ENCODE measurements at places on chromosomes 4 and X.
A peak's percentile ranks its signal among the peaks of the same experiment; 100 is the strongest.

GRCh38 chr4:74537459-74537858, 92.5 kb downstream of the AREG start:
- DNase-seq = no peak

- DNase-seq = no peak
Measured at GRCh38 chrX:133674726-133675470, 259.6 kb upstream of the GPC4 start.

DNA sequence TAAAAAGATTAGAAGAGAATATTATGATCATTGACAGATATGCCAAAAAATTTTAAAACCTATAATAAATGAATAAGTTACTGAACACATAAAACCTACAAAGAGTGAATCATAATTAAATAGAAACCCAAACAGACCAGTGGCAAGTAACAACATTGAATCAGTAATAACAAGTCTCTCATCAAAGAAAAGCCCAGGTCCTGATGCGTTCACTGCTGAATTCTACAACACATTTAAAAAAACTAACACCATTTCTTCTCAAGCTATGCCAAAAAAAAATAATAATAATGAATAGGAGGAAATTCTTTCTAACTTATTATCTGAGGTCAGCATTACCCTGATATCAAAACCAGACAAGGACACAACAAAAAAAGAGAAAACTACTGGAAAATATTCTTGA, 30.6 kb downstream of the ACTRT1 start:
- no peak for DNase-seq

- DNase-seq = no peak
Measured at GRCh38 chrX:22196149-22196548, 76.6 kb upstream of the CBLL2 start.

DNA sequence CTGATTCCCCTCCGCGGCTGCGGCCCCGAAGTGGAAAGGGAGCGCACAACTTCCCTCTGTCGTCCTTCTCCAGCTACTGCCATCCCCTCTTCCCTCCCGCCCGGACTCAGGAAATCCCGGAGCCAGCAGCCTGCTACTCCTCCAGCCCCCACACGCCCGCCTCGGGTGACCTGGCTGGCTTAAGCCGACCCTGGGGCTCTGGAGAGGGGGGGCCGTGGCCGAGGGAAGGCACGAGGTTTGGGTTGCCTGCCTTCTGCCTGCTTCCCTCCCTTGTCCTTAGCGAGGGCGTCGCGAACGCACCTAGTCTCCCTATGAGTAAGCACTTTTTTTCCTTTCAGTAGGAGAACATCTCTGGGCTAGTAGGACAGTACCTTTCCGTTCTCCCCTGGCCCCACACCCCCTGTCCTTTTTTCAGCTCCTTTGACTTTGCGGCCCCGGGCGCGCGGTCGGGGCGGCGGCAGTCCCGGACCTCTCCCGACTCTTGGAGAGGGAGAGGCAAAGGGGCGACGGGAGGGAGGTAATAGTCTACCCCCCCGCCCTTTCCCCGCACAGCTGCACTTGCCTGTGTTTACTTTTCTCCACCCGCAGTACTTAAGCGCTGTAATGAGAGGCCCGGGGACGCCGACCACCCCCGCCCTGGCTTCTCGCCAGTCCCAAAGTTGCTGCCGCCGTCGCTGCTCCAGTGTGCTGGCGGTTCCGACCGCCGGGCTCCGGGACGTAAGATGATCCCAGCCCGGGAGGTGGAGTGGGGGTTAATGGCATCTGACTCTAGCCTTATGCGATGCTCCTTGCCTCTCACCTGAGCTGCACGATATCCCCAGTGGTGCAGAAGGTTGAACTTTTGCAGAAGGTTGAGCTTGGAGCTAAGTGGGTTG, 868 bp downstream of the PLS3 start:
- no peak for DNase-seq

DNA sequence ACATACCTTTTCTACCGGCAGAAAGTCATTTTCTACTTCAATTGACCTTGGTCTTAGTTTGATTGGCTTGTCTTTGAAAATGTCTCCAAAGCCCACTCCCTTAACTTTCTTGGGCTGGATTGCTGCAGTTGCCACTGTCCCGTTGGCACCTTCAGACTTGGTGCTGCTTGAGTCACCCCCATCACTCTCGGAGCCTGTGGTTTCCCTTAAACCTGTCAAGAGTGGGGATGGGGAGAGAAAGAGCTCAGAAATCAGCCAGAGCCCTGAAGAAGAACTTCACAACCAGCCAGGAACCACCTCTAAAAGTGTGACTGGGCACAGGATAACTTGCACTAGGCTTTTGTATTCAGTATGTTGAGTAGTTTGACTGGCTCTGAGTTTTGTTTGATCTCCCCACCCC, 168.5 kb upstream of the MAP3K15 start:
- DNase-seq = no peak

DNA sequence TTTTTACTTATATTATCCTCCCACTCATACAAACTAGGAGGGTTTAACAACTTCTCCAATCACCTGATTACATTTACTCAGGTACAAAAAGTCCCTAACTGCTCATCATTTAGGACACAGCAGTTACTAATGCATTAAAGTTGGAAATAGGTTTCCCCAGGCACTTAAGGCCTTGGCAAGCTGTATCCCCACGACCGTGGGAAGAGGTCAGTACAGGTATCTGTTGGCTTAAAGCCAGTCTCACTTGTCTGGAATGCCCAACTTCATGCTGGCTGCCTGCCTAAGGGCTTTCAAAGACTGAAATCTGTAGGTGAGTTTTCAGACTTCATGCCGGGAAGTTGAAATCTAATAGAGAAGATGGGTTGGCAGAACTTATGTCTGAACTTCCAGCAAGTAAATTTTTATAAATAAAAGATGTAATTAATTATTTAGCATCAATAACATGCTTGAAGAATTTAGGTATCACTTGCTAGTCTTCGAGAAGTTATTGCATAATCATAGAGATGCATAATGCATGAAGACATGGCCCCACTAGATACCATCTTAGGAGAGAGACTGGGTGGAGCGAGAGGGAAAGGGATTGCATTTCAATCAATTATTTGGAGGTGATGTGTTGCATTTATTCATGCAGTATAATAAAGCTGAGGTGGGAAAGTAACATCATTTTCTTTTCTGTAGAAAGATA, 54.2 kb downstream of the SCD5 start:
- DNase-seq = no peak

DNA sequence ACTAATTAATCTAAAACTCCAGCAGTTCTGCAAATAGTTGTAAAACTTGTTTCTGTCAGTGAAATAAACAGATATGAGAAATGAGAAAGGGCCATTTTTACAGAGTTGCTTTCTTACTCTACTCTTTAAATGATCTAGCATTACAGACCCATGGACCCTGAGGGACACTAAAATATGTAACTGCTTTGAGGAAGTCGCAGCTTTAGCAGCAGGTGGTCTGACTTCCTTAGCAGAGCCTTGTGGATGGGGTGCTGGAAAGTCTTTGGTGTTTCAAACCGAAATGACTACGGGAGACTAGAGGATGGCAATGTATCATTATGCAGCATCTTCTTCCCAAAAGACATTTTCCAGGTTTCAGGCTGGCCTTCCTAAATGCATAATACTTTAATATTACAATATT, 18.7 kb downstream of the SHISA3 start:
- no peak for DNase-seq

DNA sequence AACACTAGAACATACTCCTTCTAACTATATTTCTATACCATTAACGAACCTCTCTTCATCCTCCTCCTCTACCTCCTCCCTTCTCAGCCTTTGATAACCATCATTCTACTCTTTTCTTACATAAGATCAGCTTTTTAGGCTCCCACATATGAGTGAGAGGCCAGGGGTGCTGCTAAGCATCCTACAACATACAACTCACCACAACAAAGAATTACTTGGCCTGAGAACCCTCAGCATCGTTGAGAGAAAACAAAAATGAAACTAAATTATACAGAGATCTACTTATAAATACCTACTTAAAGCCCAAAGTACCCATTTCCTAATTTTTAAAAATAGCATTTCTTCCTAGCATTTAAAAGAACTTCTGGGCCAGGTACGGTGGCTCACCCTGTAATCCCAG, 77.7 kb downstream of the CC2D2A start:
- DNase-seq = no peak

DNA sequence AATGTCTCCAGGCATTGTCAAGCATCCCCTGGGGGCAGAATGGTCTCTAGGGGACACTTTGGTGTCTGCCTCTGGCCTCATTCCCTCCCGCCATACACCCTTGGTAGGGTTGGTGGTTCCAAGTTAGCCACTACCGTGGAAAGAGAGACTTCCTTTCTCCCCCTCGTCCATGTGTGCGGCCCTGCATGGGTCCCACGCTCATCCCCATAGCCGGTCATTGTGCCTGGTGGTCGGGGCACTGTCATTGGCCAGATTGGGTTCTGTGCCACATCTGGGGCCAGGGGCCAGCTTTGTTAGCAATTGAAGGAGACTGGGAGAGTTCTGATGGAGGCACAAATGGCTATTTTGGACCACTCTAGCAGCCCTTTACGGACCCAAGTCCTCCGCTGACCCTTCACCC, 17.3 kb downstream of the CLCN4 start:
- DNase-seq = no peak

DNA sequence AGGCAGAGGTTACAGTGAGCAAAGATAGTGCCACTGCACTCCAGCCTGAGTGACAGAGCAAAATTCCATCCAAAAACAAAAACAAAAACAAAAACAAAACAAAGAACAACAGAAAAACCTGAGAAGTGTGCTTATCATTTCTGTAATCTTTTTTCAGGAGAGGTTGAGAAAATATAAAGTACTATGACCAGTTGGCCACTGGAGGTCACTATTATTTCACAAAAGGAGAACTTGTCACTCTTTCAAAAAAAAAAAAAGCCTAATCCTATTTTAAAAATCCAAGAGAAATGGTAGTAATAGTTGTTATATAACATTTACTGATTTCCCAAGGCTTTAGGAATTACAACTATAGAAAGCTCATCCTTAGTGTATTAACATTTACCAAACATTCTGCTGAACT, 24.9 kb upstream of the RNF150 start:
- no peak for DNase-seq

DNA sequence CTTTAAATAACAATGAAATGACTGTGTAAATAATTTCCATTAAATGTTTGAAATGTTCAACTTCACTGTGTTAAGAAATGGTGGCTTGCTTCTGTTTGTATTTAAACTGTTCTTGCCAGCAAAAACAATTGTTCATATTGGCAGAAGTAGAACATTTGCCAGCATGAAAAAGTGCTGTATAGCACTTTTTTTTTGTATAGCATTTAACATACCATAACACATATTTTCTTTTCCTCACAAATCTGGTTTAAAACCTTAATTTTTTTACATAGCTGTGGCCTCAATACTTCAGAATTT, 94.1 kb downstream of the COX18 start:
- no peak for DNase-seq

DNA sequence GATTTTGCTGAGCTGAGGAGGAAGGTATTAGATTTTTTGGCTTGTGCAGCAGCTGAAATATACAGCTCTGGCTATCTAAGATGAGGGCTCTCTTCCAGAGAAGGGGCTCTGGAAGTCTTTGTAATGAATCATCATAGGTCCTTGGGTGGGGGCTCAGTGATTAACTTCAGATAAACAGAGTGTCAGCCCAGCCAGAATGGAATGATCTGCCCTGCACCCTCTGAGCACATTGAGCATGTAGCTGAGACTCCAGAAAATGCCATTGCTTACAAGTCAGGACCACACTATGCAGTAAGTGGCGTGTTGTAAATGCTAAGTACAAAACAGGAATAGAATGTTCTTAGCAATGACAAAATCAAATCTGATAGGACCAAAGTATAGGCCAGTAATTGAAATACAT, 836.0 kb downstream of the PDHA2 start:
- DNase-seq = no peak

DNA sequence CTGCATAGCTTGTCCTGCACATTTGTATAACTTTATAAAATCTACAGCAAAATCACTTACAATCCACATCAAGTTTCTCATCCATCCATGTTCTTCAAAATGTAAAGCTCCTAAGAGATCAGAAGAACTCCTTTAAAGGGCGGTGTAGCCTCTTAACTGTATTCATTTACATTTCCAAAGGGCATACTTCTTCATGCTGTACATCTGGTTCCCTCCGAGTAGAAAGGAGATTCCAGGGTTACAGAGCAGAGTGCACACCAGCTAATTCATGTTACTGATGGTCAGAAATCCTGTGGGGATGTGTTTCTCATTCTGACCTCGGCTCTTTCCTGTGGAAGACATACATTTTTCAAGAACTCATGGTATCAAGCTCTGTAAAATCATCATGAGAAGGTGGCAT, 231.8 kb downstream of the ARAP2 start:
- DNase-seq = no peak

- DNase-seq = peak; percentile 46
Measured at GRCh38 chrX:154013614-154014360, 5.9 kb downstream of the IRAK1 start.

GRCh38 chr4:52611030-52611555, 48.0 kb downstream of the USP46 start:
- DNase-seq = no peak

DNA sequence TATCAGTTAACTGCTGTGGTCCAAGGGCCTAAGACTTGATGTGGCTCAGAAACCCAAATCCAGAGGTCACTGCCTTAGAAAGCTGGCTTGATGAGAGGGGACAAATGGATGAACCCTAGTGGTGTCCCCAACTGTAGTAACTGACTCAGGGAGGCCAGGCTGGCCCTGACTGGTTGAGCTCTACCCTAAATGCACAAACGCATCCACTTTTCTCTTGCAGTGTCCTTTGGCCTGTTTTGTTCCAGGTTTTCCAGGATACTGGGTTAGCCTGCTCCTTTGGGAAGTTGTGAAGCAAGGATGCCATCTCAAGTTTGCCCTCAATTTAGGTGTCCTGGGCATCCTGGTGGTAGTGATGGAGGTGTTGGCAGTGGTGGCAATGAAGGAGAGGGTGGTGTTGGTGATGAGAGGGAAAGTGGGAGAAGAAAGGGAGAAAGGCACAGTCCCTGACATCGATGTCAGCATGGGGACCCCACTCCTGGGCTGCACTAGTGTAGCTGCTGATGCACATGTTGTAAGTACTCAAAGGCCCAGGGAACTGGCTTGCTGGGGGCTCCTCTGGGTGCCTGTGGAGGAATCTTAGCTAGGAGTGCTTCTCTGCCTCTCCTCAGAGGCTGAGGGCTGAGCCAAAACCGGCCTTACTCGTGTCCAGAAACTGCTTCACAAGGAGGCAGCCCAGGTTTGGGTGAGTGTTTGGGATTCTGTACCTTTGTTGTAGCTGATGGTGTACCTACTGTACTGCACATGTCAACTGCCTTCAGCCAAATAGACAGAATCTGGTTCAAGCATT, 2.9 kb upstream of the HAND2 start:
- DNase-seq = no peak

GRCh38 chrX:17299206-17299605, 75.8 kb upstream of the NHS start:
- DNase-seq = no peak

DNA sequence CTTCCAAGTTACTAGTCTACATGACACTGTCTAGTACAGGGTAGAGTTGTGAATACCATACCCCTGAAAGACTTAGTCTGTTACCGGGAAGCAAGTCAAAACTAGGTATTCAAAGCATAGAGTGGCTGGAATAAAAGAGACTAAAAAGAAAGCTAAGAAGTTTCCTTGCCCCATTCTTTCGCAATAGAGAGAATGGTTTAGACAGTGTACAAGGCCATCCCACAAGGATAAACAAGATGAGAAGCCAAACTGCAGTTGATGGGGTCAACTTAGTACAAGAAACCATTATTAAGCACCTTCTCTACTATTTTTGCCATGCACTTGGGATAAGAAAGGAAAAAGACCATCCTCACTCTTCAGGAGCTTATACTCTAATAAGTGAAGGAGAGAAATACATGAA, 30.3 kb downstream of the AMMECR1 start:
- DNase-seq = no peak

All from naive B cell (primary cell).